Neuronal stem cell (in vitro differentiated cells): ENCODE measurements at places on chromosomes 5 and 9.

DNA sequence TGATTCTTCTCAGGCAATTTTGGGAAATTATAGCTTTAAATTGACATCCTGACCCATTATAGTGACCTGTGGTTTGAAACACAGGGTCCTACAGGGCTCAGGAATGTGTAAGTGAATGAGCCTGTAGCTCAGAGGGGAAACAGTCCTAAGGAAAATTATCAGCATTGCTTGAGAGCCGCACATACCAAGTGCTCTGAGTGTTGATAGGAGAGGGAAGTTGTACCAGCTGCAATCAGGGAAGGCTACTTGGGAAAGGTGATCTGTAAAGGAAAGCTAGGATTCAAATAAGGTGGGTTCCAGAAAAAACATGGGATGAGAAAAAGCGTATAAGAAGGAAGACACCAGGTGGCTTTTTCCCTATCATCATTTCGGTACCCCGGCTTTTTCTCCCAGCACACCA is 4.4 kb upstream of the SLC25A51 start:
- DNase-seq, result no peak

GRCh38 chr5:17174965-17175364 is 42.5 kb upstream of the BASP1 start:
- DNase-seq, result no peak

DNA sequence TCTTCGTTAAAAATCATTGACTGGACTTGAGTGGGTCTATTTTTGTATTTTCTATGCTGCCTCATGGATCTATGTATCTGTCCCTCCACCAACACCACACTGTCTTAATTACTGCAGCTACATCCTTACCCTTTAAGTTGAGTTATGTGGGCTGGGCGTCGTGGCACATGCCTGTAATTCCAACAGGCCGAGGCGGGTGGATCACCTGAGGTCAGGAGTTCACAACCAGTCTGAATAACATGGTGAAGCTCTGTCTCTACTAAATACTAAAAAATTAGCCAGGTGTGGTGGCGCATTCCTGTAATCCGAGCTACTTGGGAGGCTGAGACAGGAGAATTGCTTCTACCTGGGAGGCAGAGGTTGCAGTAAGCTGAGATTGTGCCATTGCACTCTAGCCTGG is 48.2 kb downstream of the XRCC4 start:
- DNase-seq, result no peak

DNA sequence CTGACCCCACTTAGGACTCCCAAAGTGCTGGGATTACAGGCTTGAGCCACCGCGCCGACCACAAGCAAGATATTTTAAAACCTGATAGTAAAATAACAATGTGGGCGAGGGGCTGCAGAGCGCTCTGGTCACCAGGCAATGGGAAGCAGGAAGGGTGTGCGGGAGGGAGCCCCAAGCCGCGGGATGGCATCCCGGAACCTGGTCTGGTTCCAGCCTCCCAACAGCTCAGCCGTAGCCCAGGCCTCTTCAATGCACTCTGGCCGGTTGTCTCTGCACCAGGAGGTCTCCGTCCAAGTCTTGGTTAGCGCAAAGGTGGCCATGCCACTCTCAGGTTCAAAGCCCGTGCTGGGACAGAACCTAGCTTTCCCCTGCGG is 694 bp upstream of the UAP1L1 start:
- DNase-seq, result no peak

DNA sequence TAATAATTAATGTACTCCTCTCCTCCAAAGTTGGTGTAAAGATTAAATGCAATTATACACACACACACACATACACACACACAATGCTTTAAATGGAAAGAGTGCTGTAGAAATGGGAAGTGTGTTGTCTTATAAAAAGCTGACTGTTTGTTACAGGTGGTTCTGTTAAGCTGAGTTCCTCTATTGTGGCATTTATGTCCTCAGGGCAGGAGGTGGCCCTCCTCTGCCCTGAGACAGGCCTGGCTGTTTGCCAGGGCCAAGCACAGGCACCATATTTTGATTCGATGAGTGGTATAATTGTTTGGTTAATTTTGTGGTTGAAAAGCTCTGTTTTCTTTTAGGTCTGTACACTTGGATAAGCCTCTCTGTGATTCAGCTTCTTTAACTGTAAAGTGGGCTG is 573.9 kb downstream of the KIF4B start:
- no peak for DNase-seq

DNA sequence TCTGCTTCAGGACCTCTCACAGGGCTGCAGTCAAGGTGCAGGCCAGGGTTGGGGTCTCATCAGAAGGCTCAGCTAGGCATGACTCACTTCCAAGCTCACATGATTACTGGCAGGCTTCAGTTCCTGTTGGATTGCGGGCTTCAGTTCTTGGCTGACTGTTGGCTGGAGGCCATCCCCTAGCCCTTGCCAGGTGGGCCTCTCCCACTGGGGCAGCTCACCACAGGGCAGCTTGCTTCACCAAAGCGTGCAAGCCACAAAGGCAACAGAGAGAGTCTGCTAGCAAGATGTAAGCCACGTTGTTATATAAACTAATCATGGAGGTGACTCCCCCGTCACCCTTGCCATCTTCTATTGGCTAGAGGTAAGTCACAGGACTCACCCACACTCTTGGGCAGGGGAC is 14.4 kb downstream of the CPLX2 start:
- DNase-seq, result no peak

- DNase-seq, result no peak
Observed at GRCh38 chr5:138438003-138438723, 694 bp upstream of the REEP2 start.

DNA sequence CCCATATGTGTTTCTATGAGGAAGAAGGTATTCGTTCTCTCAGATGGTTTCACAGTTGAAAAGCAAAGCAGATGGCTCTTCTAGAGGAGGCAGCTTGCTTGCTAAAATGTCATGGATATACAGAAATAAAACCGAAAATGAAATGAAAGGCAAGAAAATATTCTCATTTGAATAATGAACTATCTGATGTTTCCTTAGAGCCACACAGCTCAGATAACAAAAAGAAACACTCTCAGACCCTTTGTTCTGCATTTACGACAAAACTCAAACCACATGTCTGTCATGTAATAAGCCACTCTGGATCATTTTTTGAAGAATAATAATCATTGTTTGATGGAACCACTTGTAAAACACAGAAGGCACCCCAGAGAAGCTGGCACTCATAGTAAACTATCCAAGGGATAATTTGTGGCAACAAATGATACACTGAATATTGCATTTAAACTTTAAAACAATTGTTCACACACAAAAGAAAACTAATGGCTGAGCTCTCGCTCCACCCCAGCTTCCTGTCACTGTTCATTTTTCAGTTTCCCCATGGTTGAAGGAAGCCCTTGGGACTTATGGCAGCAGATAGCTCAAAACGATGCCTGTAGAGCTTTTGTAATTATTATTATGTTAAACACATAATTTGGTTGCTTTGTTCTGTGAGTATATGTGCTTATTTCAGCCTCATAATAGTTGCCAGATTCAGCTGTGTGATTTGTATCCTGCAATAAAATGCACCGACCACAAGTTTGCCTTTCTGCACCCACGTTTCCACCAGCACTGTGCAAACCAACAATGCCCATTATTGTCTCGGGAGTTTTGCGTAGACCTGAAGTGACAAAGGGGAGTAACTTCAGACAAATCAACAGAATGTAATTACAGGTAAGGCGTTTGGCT is 256.0 kb downstream of the TMEM167A start:
- no peak for DNase-seq

DNA sequence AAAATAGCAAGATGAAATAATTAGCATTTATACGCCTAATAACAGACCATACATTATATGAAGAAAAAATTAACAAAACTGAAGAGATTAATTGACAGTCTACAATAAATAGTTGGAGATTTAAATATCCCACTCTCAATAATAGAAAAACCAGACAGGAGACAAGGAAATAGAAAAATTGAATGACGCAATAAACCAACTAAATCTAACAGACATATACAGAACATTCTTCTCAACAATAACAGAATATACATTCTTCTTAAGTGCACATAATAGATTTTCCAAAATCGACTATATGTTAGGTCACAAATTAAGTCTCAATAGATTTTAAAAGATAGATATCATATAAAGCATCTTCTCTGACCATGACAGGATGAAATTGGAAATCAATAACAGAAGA is 25.6 kb upstream of the RNF180 start:
- no peak for DNase-seq

GRCh38 chr9:2717385-2717784 is at the start of gene KCNV2:
TSS of gene KCNV2 (plus strand) at chr9:2717510. CDS start at chr9:2717740, 230 bp downstream.
- DNase-seq, result no peak

DNA sequence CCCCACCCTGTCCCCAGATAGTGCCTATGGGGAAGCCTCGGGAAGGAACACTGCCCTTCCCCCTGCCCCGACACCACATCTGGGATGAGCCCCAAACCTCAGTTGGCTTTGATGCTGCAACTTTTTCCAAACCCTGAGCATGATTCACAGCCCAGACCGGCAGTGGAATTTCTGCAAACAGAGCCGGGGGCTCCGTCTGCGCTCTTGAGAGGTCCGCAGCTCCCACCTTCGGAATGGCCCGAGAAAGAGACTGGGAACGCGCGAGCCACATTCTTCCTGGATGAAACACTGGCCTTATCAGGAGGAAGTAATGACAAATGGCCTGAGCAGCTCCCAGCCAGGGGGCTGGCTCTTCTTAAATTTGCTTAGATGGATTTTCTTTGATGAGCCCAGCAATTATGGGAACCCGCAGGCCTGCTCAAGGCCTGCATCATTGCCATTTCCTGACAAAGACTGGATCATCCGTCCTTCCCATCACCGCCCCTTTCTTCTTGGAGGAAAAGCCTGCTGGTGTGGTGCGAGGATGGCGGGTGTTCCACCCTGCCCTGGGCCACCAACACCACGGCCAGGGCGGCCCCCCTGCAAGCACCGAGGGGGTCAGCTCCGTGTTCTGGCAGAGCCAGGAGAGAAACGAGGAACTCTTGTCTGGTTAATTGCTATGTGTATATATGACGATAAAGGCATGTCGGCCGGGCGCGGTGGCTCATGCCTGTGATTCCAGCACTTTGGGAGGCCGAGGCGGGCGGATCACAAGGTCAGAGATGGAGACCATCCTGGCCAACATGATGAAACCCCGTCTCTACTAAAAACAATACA is 38.8 kb upstream of the COL5A1 start:
- no peak for DNase-seq

DNA sequence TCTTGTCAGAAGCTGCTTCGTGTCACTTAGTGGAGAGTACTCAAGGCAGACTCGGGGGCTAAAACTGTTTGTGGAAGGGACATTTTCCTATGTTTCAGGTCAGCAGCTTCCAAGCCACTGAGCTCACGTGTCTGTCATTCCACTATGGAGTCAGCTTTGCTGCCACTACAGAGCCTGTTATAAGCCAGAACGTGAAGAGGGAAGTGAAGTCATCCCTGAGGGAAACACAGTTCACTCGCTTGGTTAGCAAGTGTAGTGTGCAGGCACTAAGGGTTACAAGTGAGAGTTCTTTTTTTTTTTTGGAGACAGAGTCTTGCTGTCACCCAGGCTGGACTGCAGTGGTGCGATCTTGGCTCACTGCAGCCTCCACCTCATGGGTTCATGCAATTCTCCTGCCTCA is 24.5 kb upstream of the LTC4S start:
- DNase-seq, result no peak

DNA sequence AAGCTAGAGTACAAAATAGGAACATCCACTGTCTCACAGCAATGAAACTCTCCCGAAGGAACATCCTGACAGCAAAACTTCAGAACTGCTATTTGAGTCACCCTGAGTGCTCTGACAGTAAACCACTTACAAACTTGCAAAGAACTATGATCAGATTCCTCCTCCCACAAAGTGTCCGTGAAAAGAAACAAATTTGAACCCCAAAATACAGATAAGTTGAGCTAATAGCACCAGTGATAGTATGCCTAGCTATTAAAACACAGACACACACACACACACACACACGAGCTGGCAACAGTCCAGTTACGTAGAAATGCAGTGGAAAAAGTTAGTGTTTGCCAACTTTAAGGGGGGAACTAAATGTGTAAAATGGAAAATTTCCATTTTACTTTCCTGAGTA is 3.1 kb upstream of the GLIS3 start:
- DNase-seq, result no peak

GRCh38 chr9:125337236-125337635 is 75.6 kb downstream of the GAPVD1 start:
- no peak for DNase-seq

DNA sequence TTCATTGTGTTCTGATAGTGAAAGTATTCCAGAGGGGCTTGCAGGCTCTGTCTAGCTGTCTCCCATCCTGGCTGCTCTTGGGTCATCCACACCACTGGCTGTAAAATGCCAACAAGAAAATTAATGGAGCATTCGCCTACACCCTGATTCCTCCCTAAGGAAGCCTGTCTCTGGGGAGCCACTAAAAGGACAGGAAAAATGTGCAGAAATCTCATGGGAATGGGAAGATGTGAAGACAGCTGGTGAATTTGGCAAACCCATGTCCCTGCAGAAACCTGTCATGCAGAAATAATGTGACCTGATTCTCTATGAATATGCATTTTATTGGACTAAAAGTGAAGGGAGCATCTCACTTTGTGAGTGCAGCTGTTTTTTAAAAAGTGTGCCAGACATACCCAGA is 265.6 kb downstream of the TUSC1 start:
- no peak for DNase-seq

- DNase-seq, result no peak
Observed at GRCh38 chr5:78132507-78132906, 162.0 kb downstream of the AP3B1 start.

DNA sequence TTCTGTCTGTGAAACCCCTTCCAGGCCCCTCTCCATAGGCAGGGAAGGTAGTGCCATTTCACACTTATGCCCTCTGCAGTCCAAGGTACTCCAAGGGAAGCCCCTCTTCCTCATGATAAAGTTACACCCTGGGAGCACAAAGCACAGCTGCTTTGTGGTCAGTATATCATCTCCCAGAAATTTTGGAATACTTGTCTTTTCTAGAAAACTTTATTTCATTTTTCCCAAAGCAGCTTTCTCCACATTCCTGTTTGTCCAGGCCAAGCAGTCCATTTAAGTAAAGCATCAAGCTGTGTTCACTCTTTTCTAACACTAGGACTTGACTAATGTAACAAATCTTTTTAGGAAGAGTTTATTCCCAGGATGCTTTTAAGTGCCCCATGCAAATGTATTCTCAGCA is 371.8 kb upstream of the RGMB start:
- no peak for DNase-seq

GRCh38 chr5:7856855-7857254 is 5.9 kb upstream of the CFAP90 start:
- DNase-seq, result peak; percentile 23

DNA sequence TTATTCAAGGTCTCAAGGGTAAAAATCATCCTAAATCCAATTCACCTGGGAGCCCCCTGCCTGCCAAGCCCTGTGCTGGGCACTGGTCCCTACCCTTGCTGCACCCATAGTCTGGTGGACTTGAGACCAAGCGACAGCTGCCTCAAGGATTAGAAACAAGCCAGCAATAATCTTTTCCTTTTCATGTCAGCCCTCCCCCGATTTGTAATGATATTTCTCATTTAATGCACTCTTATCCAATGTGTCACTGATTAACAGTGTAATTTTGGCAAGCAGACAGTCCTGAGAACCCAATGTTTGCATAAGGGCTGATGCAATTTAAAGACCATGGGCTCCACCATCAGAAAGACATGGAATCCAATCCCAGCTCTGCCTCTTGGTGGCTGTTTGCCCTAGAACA is 108.9 kb downstream of the ACTL7B start:
- no peak for DNase-seq

- DNase-seq, result no peak
Observed at GRCh38 chr9:124969401-124969800, 28.5 kb upstream of the GOLGA1 start.

- DNase-seq, result no peak
Observed at GRCh38 chr5:175306381-175306780, 137.6 kb downstream of the DRD1 start.

- no peak for DNase-seq
Observed at GRCh38 chr9:126698251-126698650, 84.5 kb downstream of the LMX1B start.

GRCh38 chr5:92795633-92796032 is 785.4 kb downstream of the NR2F1-AS1 start:
- DNase-seq, result no peak
